Endothelial cell (in vitro differentiated cells): ENCODE measurements at places on chromosomes 12 and 14. TPM values are rescaled to one million over a fixed set of nuclear protein-coding genes. Genes with fewer than 3 reads are reported as not detected.
A peak's percentile ranks its signal among the peaks of the same experiment; 100 is the strongest.

GRCh38 chr14:77885367-77885766 is 85.5 kb downstream of the ADCK1 start:
- DNase-seq, result no peak

GRCh38 chr14:89589400-89590118 is 172.5 kb upstream of the FOXN3 start:
- DNase-seq, result no peak

DNA sequence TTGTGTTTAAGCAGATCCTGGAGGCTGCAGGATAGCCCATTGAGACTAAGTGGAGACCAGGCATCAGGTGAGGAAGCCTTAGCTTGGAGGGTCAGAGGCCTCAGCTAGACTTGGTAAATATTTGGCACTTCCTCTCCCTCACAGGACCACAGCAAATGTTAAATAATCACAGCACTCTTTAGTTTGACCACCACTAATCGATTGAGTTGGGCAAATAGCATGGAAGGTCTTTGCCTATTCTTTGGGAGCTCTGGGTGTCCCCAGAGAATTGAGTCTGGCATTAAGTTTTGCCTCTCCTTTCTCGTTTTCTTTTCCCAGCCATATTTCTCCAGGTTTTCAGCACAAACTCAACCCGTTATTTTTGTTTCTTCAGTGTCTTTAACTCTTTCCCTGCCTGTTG is 61.4 kb downstream of the ETV6 start:
- DNase-seq, result no peak

- no peak for DNase-seq
Observed at GRCh38 chr14:74942608-74943007, 12.8 kb downstream of the PGF start.

TROAP gene
- total RNA-seq, result 12.4 TPM

DNA sequence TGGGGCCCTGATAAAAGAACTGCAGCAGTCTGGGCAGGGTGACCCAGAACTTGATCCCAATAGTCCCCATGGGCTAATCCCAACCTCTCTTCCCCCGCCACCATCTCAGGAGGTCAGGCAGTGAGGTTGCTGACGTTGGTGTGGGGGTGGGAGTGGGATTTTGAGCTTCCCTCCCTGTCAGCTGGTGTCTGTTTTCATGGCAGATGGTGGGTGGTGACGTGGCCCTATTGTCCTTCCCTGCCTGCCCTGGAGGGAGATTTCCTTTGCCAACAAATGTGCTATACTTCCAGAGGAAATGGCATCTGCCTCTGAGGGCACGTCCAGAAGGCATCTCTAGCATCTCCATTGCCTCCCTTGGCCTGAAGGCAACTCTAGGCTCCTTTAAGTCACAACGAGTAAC is 37.7 kb downstream of the NEUROD4 start:
- DNase-seq, result peak; percentile 30

DNA sequence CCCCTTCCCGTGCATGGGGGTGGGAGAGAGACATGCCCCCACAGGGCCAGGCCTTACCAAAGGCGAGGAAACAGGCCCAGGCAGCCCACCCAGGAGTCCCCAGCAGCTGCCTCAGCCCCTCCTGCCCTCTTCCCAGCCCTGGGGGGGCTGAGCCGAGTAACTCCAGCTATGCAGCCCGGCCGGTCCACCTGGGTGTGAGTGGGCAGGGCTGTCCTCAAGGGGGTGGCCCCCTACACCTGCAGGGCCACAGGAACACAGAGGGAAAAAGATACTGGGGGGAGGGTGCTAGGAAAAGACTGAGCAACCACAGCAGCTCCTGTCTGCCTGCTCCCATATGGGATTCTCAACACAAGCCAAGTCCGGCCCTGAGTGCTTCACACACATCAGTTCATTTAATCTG is 7.6 kb downstream of the FIGNL2 start:
- DNase-seq, result no peak

DNA sequence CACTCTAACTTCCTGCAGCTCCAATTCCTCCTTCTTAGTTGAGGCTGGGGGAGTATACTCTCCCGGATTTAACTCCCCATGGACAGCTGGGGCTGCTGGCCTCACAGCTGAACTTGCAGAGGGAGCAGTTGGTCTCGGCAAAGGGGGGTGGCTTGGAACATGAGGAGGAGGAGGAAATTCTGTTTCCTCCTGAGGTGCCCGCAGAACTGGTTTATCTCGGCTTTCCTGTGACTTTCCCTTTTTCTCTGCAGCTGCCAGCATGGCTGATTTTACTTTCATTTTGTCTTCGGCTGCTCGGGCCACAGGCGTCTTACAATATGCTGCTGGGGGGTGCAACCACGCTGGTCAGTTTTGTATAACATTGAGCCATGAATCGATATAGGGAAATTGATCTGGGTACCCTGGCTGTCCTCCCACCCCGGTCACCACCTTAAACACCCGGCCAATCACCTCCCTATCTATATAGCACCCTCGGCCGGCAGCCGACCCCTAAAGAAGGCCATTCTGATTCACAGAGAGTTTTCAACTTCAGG is 1317.6 kb downstream of the TMEM121 start:
- no peak for DNase-seq

VPS33A gene
- total RNA-seq, result 32.1 TPM

FSCB gene
- total RNA-seq, result not detected

- DNase-seq, result no peak
Observed at GRCh38 chr12:27472604-27473003, 26.1 kb downstream of the SMCO2 start.

MTRFR gene
- 11.6 TPM for total RNA-seq

CMAS gene
- 26.5 TPM for total RNA-seq

KRT77 gene
- not detected for total RNA-seq

GRCh38 chr14:51019089-51019488 is 74.8 kb upstream of the PYGL start:
- DNase-seq, result no peak

GRCh38 chr12:57276935-57277563 is 26.1 kb upstream of the STAC3 start:
- DNase-seq, result peak; percentile 45

- DNase-seq, result no peak
Observed at GRCh38 chr14:89902881-89903280, 51.6 kb downstream of the EFCAB11 start.

- DNase-seq, result no peak
Observed at GRCh38 chr14:50225067-50225973, 6.1 kb downstream of the SOS2 start.

GRCh38 chr14:99522934-99523703 is 41.9 kb downstream of the CCNK start:
- no peak for DNase-seq

- no peak for DNase-seq
Observed at GRCh38 chr12:65800937-65801336, 23.3 kb upstream of the HMGA2 start.

CHPT1 gene
- total RNA-seq, result 6.2 TPM
